ENCODE measurements at places on chromosomes 3 and 15. TPM values are rescaled to one million over a fixed set of nuclear protein-coding genes. Genes with fewer than 3 reads are reported as not detected.

C3orf49 gene
- total RNA-seq: not detected

DPPA2 gene
- not detected for total RNA-seq

RHO gene
- total RNA-seq: not detected

SI gene
- not detected for total RNA-seq

PDZRN3 gene
- 18.3 TPM for total RNA-seq

LYSMD4 gene
- 11.2 TPM for total RNA-seq

TMCO5A gene
- not detected for total RNA-seq

GOLGA6L10 gene
- 1.4 TPM for total RNA-seq

ADAMTSL3 gene
- 0.72 TPM for total RNA-seq

Measured in osteoblast (primary cell).